Kidney glomerular epithelial cell (primary cell): ENCODE measurements at places on chromosomes 11 and 22.

GRCh38 chr11:128610721-128611617 lies 23.6 kb upstream of the ETS1 start:
- DNase-seq = no peak

DNA sequence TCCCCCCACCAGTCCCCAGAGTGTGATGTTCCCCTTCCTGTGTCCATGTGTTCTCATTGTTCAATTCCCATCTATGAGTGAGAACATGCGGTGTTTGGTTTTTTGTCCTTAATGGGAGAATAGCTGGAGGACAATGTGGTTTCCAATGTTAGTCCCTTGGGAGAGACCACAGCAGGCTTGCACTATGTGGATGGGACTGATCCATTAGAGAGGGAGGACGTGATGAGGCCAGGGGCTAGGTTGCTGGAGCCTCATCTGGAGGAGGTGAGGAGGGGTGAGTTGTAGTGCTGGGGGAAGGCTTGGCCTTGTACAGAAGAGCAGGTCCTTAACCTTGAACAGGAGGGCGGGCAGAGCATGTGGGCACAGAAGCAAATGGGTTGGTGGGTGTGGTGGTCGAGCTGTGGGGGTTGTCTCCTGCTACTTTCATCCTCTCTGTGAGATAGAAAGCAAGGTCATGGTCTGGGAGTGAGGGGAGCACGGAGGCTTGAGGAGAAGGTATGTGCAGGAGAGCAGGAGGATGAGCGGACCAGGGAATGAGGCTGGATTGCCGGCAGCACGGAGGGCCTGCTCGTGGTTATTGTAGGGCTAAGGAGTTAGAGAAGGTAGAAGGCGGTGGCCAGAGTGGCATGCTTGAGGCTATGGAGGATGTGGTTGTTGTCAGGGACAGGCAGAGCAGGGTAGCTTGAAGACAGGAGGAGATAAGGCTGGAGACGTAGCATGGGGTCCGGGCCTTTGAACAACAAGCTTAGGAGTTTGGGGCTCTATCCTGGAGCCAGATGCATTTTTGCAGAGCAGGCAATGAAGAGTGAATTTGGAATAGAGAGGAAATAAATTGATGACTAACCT lies 11.2 kb upstream of the SREBF2 start:
- DNase-seq = no peak

DNA sequence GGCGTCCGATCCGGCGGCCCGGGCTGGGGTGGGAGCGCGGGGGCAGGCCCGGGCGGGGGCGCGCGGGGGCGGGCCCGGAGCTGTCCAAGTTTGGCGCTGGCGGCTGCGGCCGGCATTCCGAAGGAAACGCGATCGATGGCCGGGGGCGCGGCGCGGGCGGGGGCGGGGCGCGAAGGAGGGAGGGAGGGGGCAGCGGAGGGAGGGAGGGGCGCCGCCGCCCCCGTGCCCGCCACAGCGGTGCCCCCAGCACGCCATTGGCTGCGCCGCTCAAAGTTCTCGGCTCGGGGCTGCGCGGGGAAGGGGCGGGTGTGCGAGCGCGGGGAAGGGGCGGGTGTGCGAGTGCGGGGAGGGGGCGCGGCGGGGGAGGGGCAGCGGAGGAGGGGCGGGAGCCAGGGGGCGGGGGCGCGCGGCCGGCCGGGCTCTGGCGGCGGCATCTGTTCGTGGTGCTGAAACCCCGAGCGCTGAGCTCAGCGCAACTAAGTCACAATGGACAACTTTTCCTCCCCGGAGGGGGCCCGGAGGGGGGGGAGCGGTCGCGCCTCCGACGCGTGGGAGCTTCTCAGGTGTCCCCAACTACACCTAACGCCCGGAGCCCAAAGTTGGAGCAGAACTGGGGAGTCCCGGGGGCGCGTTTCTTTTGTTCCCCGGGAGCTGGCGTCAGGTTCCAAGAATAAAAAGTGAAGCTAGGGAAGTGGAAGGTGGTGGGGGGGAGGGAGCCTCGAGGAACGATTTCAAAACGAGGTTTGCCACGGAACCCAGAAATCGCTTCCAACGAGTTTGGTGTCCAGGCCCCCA lies 2.2 kb downstream of the PHF21B start:
- no peak for DNase-seq

DNA sequence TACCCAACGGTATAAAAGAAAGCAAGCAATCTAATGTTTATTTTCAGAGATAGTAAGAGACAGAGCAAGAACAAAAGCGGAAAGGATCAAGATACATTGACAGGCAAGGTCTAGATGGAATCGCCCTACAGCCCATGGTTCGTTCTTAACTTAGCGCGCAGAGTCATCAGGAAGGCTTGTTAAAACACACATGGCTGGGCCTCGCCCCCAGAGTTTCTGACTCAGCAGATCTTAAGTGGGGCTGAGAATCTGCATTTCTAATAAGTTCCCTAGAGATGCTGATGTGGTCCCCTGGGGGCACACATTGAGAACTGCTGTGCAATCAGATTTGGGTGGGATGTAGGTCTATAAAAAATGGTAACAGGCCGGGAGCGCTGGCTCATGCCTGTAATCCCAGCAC lies 35.8 kb upstream of the CHRM4 start:
- DNase-seq = no peak

DNA sequence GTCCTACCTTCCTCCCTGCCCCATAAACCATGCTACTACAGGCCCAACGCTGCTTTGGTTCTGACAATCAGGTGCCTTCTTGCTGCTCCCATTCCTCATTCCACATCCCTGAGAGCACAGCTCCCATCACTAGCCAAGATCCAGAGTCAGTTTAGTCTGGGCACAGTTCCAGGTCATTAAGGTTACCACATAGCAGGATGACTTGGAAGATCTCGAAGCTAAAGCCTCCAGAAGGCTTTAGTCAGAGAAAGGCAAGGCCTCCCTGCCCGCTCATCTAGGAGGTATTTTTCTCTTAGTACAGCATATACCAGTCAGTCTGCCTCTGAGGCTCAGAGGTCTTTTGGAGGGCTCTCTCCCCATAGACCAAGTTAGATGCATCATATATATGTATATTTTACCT lies 30.3 kb downstream of the TRIM66 start:
- DNase-seq = peak; percentile 61

DNA sequence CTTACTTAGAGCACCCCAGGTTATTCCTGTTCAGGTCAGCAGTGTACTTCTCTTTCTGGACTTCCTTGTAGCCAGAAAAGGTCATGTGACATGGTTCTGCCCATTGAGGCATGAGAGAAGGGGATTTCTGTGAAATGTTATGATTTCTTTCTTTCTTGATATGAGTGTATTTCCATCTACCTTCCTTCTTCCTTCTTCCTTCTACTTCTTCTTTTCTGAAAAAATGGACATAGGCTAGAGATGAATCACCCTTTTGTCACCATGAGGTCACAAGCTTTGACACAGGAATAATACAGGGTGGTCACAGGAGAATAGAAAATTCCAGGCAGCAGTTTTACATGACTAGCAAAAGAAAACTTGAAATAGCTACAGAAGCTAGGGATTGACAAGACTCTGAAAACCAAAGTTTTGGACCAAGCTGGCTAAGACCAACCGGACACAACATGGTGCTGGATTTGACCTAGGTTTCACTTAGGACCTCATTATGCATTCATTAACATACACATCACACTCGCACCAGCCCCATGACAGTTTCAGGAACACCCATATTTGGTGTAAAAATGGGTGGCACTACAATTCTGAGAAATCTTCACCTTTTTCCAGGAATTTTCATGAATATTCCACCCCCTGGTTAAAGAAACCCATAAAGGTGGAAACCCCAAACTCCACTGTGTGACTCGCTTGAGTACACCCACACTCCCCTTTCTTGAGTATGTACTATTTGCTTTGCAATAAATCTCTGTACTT lies 21.2 kb upstream of the MAP6 start:
- DNase-seq = no peak

DNA sequence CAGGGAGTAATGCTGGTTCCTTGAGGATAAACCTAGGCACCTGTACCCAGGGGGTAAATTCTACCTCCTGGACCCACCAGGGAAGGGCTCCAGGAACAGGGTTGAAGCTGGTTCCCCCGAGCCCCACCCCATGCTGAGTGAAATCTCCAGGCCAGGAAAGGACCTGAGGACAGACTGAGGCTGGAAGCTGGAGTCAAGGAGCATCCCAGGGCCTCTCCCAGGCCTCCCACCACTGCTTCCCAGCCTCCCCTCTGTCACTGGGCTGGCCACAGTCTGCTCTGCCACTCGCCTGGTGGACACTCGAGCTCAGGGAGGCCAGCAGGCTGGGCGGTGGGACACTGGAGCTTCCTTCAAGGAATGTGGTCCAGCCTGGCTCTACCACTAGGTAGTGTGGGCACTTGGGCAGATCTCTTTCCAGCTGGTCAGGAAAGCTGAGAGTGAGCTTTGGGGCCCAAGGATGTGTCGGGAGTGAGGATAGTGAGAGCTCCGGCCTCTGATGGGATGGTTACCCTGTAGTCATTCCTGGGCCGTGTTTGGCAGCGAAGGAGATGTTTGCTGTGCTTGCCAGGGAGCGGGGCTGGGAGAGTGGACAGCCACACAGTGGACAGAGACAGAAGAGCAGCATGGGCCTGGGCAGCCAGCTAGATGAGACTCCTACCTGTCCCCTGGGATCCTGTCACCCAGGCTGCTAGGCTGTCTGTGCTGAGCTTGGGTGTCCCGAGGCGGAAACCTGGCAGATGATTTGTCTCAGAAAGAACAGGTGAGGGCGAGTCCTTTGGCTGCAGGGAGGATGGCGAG lies 3.4 kb downstream of the OVOL1 start:
- DNase-seq = no peak

GRCh38 chr11:46302866-46303265 lies 25.4 kb downstream of the CREB3L1 start:
- DNase-seq = no peak

- no peak for DNase-seq
Observed at GRCh38 chr11:68950762-68951161, 30.0 kb downstream of the MRGPRD start.

DNA sequence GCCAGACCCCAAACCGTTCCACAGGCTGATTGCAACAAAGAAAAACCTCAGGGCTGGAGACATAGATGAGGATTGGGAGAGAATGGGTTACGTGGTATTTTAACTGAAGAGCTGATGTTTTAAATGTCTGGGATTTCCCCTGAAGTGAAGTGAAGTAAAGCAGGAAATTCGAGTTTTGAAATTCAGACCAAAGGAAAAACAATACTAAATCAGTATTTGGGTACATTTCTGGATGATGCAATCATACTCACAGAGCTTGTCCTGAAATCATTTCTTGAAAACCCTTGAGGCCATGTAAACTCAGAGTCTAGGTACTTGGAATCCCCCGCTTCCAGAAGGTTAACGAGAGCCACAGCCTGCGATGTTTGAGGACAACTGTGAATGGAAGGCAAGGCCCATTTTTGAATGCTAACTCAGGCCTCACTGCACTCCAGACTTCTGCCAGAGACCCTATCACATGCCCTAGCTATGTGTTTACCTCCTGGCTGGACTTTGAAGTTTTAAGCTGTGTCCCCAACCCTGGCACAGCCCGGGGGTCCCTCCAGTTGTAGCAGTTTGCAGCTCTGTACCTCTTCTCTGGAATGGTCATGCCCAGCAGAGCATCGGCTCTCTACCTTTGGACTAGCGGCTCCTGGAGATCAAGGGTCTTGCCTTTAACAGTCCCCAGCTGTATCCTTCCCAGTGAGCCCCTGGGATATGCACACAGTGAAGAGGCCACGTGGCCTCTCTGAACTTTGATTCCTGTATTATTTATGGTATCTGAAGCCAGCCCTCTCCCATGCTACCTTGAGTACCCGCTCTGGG lies 5.4 kb upstream of the FTH1 start:
- DNase-seq = peak; percentile 91

DNA sequence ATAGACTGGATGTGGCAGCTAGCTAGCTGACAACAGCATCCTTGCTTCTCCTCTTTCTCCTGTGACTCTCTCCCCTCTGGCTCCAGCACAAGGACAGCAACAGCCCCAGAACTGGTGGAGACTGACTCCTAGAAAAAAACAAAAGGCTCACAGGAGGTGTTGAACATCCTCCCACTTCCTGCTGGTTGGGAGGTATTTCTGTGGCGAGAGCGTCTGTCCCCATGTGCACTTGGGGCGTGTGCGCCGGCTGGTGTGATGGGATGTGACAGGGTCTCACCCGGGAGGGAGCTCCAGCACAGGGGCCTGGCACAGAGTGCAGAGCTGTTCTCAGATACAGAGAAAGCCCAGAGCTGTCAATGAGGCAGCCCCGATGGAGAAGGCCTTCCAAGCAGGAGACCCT lies 107.2 kb upstream of the E2F8 start:
- DNase-seq = no peak

DNA sequence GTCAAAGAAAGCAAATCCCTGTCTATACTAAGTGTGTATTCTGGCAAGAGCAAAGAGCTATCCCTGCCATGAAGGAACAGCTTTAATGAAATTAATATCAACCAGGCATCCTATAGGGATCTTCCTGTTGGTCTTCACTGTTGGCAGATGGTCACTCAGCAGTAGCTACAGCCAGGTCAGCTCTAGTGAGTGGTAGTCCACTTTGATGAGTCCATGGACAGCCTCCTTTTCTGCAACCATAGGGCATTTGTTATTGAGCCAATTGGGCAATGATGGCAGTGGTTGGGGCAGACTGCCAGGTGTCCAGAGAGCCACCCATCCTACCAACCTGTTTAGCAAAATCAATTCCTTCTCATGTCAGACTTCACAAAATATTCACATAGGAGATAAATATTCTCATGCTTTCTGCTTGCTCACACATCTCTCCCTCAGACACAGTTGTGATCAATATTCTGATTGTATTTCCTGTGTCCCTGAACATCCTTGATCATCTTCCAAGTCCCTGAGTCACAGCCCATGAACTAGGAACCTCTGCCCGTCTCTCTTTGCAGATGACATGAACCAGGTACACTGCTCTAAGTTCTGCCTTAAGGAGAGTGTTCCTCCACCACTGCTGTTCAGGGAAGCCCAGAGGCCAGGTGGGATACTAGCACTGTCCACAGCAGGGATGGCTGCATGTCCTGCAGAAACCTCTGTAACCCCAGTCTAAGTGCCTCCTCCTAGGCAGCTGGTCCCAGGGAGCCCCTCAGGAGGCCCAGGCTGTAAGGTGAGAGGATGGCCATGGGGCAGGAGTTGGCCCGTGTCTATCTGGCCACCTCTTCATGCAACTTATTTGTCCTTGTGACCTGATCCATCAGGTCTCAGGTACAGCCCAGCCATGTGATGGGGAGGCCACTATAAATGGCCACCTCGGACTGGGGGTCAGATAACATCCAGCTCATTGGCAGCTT lies 74.2 kb upstream of the IGLL5 start:
- no peak for DNase-seq

GRCh38 chr11:120663142-120663541 lies 151.6 kb downstream of the GRIK4 start:
- DNase-seq = no peak

DNA sequence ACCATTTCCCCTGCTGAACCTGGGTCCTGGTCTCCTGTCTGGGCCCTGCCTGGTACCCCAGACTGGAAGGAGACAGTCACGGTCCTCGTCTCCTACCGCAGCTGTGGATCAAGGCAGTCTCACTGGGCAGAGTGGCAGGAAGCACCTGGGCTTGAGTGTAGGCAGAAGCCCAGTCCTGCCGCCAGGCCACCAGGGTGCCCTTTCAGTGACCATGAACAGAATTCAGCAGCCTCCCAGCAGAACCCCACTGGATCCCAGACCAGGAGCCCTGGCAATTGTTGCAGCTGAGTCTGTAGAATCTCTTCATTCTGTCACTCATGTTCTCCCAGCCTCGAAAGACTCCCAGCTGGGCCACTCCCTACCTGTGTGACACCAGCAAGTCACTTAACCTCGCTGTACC lies 25.5 kb upstream of the CREB3L1 start:
- no peak for DNase-seq

GRCh38 chr22:42947211-42947990 lies 67.5 kb downstream of the PACSIN2 start:
- DNase-seq = peak; percentile 29
